ENCODE measurements at places on chromosomes 13 and 19. TPM values are rescaled to one million over a fixed set of nuclear protein-coding genes. Genes with fewer than 3 reads are reported as not detected.

Gene CYP4F12
- not detected for total RNA-seq

Gene KIR2DL3
- not detected for total RNA-seq

Gene MED16
- total RNA-seq: 32.8 TPM

Gene CLEC17A
- not detected for total RNA-seq
